ENCODE measurements at places on chromosomes 13 and 19. TPM values are rescaled to one million over a fixed set of nuclear protein-coding genes. Genes with fewer than 3 reads are reported as not detected.

DNA sequence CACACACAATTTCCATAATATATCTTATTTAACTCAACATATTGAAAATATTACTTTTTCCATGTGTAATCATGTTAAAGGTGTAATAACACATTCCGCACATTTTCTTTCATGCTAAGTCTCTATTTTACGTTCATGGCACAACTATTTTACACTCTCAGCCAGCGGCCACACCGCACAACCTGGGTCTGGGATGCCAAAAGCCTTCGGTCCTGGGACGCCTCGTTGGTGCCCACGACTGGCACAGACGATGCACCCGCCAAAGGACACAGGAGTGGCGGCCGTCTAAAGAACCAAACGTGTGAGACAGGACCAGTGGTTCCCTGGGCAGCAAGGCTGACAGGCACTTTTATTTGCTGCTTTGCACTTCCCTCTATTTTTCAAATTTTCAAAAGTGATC lies 10.0 kb upstream of the PROZ start:
- no peak overlapping the region for H3K4me3 ChIP-seq
- H3K27me3 ChIP-seq: peaks cover 5% of the 10 kb centered on the region
- peaks cover 2% of the 10 kb centered on the region for H3K36me3 ChIP-seq
- H3K27ac ChIP-seq: no peak overlapping the region
- peaks cover 10% of the 10 kb centered on the region for H3K4me1 ChIP-seq
- no peak for DNase-seq

GRCh38 chr19:46021531-46022041 lies 1.3 kb downstream of the PGLYRP1 start:
- DNase-seq: no peak
- H3K4me3 ChIP-seq: no peak overlapping the region
- H3K27me3 ChIP-seq: peaks cover 7% of the 10 kb centered on the region

The MYCBP2 gene
- 160 TPM for total RNA-seq

The SHISA7 gene
- total RNA-seq: not detected
